Dermis lymphatic vessel endothelial cell (primary cell): ENCODE measurements at places on chromosomes 5 and 9. TPM values are rescaled to one million over a fixed set of nuclear protein-coding genes. Genes with fewer than 3 reads are reported as not detected.

The OR1J2 gene
- total RNA-seq, result not detected in 2 replicates

The SH3TC2 gene
- total RNA-seq, result 21.3 and 33.8 TPM in 2 replicates

The PCDHA1 gene
- total RNA-seq, result under 0.01 and 0.09 TPM in 2 replicates

The FYB1 gene
- total RNA-seq, result not detected in 2 replicates

The ZNF354C gene
- 6.2 and 7.7 TPM in 2 replicates for total RNA-seq

The TSSK1B gene
- total RNA-seq, result not detected in 2 replicates
